Activated B cell treated with CpG ODN at 0.5 μM for 24 hours (primary cell): ENCODE measurements at places on chromosomes 7 and 10.

GRCh38 chr10:69333205-69333604, 54.9 kb downstream of the HK1 start:
- no peak for DNase-seq

- DNase-seq: no peak
Observed at GRCh38 chr7:134842886-134843430, 63.5 kb downstream of the CALD1 start.

DNA sequence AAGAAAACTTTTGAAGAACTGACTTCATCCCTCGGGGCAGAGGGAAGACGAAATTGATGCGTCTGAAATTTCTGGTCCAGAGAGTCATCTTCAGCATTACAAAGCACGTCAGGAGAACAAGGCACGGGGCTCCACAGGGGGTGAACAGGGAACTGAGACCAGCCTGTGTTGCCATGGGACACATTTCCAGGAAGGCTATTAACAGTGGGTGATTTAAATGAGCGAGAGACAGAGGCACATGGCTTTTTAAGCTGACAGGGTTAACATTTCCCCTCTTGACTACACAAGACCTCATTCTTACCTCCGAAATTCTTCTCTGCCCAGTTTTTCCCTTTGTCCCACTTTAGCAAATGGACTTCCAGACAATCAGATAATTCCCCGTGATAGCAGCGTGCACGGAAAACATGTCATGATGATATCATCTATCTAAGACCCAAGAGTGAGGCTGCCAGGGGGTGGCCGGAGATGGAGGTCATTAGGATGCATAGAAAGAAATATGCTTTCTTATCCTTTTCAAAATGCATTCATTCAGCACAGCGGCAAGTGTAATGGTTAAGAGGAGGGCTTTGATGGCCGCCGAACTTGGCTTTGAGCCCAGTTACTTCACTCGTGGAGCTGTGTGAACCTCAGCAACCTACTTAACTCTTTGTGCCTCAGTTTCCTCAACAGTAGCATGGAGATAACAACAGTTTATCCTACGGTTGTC, 248.0 kb downstream of the PRPF18 start:
- DNase-seq: no peak

- DNase-seq: no peak
Observed at GRCh38 chr7:47596502-47597202, 14.7 kb upstream of the TNS3 start.

GRCh38 chr10:69492746-69493462, 41.6 kb downstream of the TSPAN15 start:
- no peak for DNase-seq

DNA sequence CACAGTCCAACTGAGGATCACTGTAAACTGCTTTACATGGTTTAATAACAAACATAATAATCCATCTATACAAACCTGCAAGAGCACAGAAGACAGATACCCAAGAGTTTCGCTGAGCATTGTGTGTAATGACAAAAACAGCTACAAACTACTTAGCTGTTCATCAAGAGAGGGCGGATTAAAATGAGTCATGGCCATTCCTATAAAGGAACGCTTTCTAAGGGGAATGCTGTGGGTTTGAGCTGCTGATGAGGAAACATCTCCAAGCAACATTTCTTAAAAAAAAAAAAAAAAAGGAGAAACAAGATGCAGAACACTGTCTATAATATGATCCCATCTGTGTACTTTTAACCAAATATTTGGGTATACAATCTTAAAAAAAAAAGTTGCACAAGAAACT, 33.8 kb downstream of the VOPP1 start:
- no peak for DNase-seq

DNA sequence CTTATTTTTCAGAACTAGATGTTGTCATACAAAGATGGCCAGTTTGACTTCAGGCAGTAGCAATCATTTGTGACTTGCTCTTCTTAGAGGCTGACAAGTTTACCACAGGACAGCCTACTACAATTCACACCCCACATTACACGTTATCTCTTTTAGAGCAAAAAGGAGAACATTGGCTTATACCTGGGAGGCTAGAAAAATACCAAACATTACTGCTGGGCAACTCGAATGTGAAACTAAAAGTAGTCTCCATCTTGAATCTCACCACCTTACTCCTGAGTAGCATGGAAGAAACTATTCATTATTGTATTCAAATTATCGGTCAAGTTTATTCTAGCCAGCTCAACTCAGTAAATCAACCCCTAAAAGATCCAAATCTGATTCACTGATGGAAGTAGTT, 90.7 kb upstream of the TMEM26 start:
- no peak for DNase-seq

GRCh38 chr7:37118004-37118403, 330.7 kb downstream of the ELMO1 start:
- no peak for DNase-seq

- DNase-seq: no peak
Observed at GRCh38 chr10:88028654-88029053, 165.2 kb downstream of the PTEN start.

GRCh38 chr10:100307684-100308083, 21.2 kb upstream of the BLOC1S2 start:
- DNase-seq: no peak

GRCh38 chr7:144001543-144001942, 1.4 kb downstream of the OR6B1 start:
- no peak for DNase-seq

DNA sequence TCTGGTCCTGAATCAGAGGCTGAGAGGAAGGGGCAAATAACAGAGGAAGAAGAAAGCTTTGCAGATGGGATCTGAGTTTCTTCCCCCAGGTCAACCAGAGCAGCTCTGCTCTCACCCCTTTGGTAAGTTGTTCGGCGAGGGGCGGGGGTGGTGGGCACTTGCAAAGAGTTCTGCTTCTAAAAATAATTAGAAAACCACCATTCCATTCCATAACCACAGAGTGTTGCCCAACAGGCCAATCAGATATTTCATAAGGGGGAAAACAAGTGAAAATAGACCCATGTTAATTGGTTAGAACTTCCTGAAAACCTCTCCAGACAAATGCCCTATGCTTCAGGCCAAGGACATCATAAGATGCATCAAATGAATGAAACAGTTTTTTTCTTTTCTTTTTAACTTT, 43.6 kb upstream of the R3HCC1L start:
- DNase-seq: no peak

- no peak for DNase-seq
Observed at GRCh38 chr7:45157653-45158401, at the start of gene RAMP3. Gene RAMP3 (plus strand): TSS chr7:45157791. CDS start chr7:45157829, 38 bp downstream.

DNA sequence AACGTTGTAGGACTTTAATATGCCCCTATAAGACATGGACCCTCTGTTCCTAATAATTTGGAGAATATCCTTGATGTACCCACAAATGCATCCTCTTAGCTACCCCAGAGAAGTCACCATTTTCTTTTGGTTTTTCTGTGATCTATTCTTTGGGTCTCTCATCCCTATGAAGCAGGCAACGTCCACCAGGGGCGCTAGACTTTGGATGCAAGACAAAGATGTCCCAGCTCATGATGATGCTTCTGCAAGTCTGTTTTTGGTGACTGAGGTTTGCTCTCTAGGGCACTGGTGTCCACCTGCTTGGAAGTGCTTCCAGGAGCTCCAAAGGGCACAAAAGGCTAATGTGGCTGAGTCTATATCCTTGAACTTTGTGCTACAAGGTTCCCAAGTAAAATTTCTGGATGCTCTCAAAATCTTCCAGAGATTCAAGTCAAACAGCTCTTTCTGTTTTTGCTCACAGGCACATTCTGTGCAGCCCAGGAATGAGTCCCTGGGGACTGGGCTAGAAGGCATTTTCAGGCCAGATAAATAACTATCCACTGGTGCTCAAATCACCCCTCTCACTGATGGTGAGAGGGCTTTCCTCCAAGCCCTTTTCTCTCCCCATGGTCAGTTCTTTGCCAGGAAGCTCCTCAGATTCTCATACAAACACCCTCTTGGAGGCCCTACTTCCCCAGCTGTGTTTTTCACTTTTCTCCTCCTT, 166.4 kb downstream of the C7orf25 start:
- no peak for DNase-seq

DNA sequence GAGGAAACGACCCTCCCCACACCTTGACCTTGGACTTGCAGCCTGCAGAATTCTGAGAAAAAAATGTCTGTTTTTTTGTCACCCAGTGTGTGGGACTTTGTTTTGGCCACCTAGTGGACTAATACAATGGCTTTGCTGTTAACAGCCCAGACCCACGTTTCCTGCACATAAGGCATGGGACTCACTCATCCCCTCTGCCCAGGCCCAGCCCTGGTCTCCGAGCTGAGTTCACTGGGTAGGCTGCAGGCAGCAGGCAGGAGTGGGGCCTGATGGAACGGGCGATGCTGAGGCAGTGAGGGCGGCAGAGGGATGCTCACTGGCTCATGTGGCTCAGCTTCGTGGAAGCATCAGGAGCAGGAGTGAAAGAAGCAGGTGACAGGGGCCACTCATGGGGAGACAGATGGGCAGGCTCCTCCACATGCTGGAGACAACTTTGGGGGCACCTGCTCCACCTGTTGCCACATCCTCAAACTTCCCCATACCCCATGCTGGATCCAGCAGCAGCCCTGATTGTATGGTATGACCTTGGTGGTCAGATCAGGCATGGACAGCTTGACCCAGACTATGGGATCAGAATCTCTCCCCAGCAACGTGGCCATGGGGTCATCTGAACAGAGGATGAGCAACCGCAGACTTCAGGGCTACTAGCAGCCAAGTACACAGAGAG, 65.8 kb upstream of the ANTXRL start:
- DNase-seq: no peak

GRCh38 chr10:18144928-18145327, 4.7 kb downstream of the CACNB2 start:
- no peak for DNase-seq

- DNase-seq: no peak
Observed at GRCh38 chr7:126436213-126436868, 816.4 kb downstream of the GRM8 start.

DNA sequence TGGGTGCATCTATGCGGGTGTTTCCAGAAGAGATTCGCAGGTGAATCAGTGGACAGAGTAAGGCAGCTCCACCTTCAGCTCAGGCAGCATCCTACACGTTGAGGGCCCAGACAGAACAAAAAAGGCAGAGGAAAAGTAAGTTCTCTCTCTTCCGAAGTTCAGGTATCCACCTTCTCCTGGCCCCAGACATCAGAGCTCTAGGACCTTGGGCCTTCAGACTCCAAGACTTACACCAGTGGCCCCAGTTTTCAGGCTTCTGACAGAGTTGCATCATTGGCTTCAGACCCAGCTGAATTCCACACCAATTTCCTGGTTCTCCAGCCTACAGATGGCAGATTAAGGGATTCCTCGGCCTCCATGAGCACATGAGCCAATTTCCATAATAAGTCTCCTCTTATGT, 102.2 kb upstream of the GPR26 start:
- no peak for DNase-seq
